GOT3 (cell line): ENCODE measurements at places on chromosomes 7 and 10.

DNA sequence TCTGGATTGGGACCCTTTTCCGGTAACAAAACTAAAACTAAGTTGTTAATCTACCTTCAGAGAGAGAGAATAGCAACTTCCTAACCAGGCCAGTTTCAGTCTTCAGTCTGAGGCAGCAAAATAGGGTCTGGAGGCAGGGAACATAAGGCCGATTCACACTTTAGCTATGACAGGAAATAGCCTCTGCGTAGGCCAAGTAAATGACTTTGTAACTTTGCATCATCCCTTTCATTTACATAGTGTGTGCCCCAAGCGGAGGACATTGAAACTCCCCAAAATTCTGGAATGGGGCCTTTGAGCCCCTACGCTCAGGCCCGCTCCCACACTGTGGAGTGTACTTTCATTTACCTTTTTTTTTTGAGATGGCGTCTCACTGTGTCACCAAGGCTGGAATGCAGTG lies 1.7 kb upstream of the UPP1 start:
- DNase-seq, result no peak

GRCh38 chr10:121771966-121772365 lies 155.9 kb downstream of the ATE1 start:
- no peak for DNase-seq

GRCh38 chr7:23165316-23165715 lies 16.5 kb upstream of the NUP42 start:
- DNase-seq, result no peak

GRCh38 chr10:78035025-78035424 lies 1.4 kb downstream of the RPS24 start:
- DNase-seq, result no peak

GRCh38 chr10:93384006-93384405 lies 98.1 kb downstream of the MYOF start:
- DNase-seq, result no peak

GRCh38 chr7:108407676-108408075 lies 48.6 kb downstream of the NRCAM start:
- no peak for DNase-seq

- DNase-seq, result no peak
These were observed 20.2 kb upstream of the SRPK2 start for GRCh38 chr7:105408791-105409410.

- DNase-seq, result no peak
These were observed 34.9 kb downstream of the FAM171A1 start for GRCh38 chr10:15336211-15336610.

GRCh38 chr7:128206017-128206746 lies 34.9 kb upstream of the LEP start:
- DNase-seq, result no peak

DNA sequence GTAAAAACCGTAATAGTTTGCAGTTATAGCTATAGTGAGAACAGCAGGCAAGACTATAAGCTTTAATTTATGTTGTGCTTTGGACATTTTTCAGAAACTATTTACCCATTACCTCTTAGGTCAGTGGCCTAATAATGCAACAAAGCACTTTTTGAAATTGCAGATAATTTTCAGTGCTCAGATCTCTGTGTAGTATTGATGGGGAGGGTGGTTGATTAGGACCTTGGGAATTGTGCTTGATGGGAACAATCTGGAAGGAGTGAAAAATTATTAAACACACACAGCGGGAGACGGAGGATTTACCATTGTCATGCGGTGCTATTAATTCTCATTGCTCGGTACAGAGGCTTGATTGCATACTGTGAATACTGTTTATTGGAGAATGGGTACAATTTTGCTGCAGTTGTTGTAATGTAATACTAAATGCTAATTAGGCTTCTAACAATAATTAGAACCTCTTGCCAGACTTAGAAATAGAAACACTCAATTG lies 304.8 kb downstream of the LRMDA start:
- DNase-seq, result no peak

- DNase-seq, result no peak
These were observed 437.0 kb upstream of the MGMT start for GRCh38 chr10:129029851-129030602.

DNA sequence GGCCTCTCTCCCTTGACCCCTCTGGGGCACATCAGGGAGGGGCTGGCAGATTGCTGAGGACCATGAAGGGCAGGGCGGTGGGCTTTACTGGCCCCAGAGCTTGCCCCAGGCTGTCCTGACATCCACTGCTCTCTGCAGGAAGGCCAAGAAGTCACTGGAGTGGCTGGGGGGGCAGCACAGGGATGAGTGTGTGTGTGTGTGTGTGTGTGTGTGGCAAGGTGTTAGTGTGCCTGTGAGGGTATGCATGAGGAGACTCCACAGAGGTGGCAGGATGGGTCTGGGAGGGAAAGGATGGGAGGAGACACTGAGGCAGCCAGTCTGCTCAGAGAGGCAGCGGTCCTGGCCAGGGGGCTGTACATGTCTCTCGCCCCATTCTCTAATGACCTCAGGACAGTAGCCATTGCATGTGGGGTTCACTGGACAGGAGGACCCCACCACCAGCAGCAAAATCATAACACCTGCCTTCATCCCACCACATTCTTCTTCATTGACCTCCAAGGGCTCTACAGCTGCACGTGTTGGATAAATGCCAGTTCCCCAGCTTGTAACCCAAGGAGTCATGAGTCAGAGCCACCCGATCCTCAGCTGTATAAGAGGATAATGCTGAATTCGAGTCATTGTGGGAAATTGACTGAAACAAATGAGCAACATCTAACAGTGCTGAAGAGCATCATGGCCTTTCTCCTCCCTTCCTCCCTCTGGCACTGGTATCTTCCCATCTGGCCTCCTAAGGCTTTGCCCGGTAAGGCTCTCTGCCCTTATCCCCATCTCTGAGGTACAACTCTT lies 720.5 kb downstream of the GRID1 start:
- no peak for DNase-seq

- no peak for DNase-seq
These were observed 230.9 kb downstream of the BICC1 start for GRCh38 chr10:58743466-58744115.

- DNase-seq, result no peak
These were observed 95.2 kb upstream of the FAM133B start for GRCh38 chr7:92685136-92686042.

DNA sequence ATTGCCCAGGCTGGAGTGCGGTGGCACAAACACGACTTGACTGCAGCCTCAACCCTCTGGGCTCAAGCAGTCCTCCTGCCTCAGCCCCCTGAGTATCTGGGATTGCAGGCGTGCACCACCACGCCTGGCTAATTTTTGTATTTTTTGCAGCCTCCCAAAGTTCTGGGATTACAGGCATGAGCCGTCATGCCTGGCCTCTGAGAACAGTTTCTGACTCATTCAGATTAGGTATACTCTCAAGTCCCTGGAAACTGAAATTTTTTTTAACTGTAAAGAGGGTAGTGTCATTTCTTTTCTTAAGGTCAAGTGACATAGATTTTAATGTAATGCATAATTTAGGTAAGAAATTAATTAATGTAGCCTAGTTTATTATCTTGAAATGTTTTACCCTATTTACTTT lies 104.7 kb downstream of the SEPTIN7 start:
- DNase-seq, result no peak
